ENCODE measurements at places on chromosomes 1 and 21.

- DNase-seq = no peak
These were observed 44.8 kb downstream of the ACP6 start for GRCh38 chr1:147625362-147625995.

DNA sequence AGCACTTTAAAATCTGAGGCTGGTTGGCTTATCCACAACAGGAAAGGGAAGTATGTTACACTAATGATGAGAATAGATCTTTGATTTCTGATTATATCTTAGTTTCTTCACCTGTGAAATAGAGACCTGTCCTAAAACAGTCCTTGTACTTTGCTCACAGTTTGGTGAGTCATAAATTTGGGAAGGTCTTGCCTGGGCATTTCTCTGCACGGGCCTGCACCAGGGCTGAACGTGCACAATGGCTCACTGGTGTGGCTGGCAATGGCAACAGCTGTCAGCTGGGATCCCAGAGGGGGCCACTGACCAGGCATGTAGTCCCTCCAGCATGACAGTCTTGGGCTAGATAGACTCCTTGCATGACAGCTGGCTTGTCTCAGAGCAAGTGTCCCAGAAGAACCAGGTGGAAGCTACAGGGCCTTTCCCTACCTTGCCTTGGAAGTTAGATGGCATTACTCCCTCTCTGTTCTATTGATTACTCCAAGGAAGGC, 367.4 kb downstream of the DISC1 start:
- no peak for DNase-seq

GRCh38 chr1:153832293-153832692, 57.1 kb downstream of the SLC27A3 start:
- no peak for DNase-seq

GRCh38 chr1:200438911-200439310, 29.1 kb upstream of the ZNF281 start:
- DNase-seq = no peak

- no peak for DNase-seq
These were observed 159.0 kb upstream of the COL6A1 start for GRCh38 chr21:45822429-45823099.

DNA sequence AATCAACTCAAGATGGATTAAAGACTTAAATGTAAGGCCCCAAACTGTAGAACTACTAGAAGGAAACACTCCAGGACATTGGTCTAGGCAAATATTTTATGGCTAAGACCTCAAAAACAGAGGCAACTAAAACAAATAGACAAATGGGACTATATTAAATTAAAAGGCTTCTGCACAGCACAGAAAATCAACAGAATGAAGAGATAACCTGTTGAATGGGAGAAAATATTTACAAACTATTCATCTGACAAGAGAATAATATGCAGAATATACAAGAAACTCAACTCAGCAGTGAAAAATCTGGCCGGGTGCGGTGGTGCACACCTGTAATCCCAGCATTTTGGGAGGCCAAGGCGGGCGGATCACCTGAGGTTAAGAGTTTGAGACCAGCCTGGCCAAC, 84.1 kb upstream of the HNRNPU start:
- DNase-seq = no peak

- no peak for DNase-seq
These were observed 156.0 kb downstream of the RERE start for GRCh38 chr1:8661185-8662110.

GRCh38 chr1:203663294-203663693, 36.7 kb downstream of the ATP2B4 start:
- DNase-seq = no peak

GRCh38 chr21:17929510-17929909, 110.4 kb upstream of the C21orf91 start:
- no peak for DNase-seq

DNA sequence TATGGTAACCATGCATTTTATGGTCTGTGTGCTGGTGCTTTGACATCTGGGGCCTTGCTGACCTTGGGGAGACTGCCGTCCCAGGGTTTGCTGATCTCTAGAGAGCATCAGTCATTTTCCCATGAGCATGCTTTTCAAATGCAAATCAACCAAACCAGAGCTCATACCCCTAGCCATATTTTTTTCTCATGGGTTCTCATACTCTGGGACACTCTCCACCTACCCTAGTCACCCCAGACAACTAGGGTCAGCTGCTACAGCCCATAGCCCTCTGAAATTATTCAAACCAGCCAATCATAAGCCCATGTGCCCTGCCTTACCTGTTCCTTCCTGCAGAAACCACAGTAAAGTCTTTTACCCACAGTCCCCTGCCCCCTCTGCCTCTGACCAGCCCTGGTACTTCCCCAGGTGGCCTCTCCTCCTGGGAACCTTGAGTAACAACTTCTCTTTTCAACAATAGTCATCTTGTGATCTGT, 132.0 kb downstream of the MAP3K21 start:
- DNase-seq = no peak

- no peak for DNase-seq
These were observed 149.2 kb downstream of the PSMG1 start for GRCh38 chr21:39033878-39034589.

GRCh38 chr1:234553240-234554188, 56.5 kb downstream of the IRF2BP2 start:
- no peak for DNase-seq

- no peak for DNase-seq
These were observed 2.6 kb upstream of the FCRLB start for GRCh38 chr1:161718559-161719324.

DNA sequence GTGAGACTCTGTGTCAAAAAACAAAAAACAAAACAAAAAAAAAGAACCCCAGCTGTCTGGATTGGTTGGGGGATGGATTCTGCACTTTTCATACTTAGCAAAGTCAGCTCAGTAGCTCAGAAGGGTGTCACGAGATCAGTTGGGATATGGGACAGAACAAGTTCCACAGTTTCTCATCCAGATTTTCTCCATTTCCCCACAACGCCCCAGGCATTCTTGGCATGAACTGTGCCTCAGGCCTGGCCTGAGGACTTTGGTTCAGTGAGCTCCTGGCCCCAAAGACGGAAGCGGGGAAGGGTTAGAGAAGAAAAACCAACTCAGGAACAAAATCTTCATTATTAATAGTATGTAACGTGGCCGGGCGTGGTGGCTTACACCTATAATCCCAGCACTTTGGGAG, 1.9 kb downstream of the AKR7A2 start:
- no peak for DNase-seq

GRCh38 chr21:33136847-33137502, 67.0 kb downstream of the OLIG1 start:
- no peak for DNase-seq

DNA sequence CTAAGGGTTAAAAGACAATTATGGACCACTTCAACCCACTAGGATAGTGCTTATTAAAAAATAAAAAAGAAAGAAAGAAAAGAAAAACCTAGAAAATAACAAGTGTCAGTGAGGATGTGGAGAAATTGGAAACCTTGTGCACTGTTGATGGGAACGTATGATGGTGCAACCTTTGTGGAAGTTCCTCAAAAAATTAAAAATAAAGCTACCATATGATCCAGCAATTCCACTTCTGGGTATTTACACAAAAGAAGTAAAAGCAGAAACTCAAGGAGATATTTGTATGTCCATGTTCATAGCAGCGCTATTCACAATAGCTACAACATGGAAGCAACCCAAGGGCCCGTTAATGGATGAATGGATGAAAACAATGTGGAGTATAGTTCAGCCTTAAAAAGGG, 115.2 kb upstream of the ATP1A1 start:
- DNase-seq = no peak

GRCh38 chr1:83682132-83682531, 316.8 kb downstream of the TTLL7 start:
- no peak for DNase-seq

DNA sequence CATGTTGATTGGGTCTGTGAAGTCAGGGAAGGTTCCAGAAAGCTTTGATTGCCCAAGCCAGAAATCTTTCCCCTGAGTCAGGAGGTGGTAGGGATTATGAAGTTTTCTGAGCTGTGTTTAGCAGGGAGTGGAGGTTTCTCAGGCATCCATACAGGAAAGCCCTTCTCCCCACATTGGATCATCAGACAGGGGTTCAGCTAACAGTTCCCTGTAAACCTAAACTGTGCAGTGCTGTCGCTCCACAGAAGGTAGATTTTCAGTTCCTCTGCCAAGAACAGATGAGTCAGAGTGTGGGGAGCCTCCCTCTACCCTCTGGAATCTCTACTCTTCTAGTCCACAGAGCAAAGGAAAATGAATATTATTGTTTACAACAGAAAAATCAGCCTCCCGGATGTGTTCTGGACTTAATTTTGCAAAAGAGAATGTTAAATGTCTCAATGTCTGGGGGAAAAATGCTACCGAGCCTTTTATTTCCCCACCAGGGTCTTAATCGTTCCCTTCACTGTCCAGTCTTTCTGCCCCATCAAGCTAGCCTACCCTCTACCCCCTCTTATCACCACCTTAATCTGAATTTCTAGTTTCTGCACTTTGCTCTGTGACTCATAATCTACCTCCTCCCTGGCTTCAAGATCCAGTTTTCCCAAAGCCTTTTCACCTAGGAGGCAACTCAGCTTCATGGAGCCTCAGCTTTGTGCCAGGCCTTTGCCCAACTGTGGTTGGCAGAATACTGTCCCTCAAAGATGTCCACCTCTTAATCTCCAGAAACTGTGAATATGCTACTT, 355.6 kb downstream of the PRDM2 start:
- DNase-seq = no peak

DNA sequence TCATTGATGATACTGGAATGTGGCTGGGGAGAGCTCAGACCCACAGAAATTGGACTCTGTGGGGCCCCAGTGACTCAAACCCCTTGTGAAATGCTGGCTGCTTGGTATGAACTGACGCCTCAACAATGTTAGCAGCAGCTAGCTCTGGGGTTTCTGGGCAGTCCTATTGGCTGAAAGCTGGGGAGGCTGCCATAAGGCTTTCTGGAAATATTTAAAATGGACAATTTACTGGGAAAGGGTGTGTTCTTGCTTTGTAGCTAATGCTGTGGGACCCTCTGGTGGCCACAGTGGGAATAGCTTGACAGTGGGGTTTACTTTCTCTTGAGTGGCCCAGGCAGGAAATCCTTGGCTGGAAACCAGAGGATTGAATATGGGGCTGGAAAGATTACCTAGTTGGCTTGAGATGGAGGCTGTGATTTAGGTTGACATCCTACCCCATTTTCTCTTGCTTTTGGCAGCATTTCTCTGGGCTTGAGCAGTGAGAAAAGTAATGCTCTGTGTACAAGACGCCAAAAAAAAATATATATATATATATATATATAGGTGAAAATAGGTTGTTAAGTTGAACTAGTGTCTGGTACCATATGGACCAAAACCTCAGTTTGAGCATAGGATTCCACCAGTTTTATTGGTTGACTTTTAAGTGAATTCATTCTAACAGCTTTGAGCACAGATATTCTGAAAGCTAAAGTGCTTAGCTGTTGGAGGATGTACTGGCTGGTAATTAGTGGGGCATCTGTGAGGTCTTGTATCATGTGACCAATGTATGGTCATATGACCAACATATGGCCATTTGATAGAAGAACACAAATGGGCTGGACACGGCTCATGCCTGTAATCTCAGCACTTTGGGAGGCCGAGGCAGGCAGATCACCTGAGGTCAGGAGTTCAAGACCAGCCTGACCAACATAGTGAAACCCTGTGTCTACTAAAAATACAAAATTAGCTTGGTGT, 8.2 kb upstream of the S100A10 start:
- peak; percentile 74 for DNase-seq

GRCh38 chr1:66998972-66999371, 55.0 kb downstream of the SLC35D1 start:
- no peak for DNase-seq

DNA sequence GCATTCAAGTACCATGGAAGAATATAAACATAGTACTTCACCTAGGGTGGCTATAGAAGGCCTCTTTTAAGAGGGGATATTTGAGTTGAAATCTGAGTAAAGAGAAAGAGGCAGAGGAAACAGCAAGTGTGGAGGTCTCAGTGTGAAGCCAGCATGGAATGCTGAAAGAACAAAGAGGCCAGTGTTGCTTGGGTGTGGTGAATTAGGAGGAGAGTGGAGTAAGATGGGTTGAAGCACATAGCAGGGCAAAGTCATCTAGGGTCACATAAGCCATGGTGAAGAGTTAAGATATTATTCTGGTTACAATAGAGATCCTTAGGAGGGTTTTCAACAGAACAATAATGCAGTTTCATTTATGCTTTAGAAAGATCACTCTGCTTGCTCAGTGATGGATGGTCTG, 37.5 kb downstream of the C1orf141 start:
- no peak for DNase-seq
